Frontal cortex (tissue), 4 donors: ENCODE measurements at places on chromosomes 1 and 21.

GRCh38 chr1:157151073-157151472 is 12.9 kb upstream of the ETV3 start:
- no peak for DNase-seq

DNA sequence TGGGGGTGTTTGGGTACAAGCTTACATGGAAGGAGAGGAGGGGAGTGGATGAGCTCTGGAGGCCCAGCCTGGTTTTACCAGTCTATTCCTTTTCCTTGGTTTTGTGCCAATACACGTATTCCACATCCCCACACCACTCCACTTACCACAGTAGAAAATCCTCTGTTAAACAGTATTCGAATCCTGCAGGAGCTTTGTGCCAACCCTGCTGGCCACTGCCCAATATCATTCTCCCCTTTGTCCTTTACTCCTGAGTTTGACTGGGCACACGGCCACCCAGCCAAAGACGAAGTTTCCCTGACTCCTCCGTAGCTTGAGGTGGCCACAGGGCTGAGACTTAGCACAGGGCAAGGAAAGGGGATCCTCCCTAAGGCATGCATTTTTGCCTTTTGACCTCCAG is 61.6 kb downstream of the TMCO4 start:
- DNase-seq = no peak

GRCh38 chr1:61097317-61097716 is 15.0 kb downstream of the NFIA start:
- DNase-seq = no peak

DNA sequence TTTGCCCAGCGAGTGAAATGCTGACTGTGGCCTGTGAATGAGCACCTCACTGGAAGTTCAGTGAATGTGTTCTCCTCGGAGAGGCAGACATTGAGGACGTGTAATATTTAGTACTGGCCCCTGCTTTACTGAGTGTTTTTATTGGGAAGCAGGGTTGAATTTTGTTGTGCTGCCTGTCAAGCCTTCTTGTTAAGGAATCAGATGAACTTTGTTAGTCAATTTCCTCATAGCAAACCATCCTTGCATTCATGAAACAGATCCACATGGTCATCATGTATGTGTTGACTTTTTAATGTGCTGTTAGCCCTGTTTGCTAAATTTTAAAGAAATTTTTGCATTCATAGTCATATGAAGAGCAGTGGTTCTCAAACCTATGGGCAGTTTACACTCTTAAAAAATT is 47.9 kb downstream of the AGPAT3 start:
- no peak for DNase-seq

- no peak for DNase-seq
These were observed 731 bp downstream of the EFNA4 start for GRCh38 chr1:155064111-155064831.

GRCh38 chr21:41480086-41480690 is 27.8 kb downstream of the TMPRSS2 start:
- DNase-seq = no peak

GRCh38 chr1:183223467-183223866 is 37.4 kb downstream of the LAMC2 start:
- DNase-seq = no peak

- DNase-seq = no peak
These were observed 169.3 kb downstream of the GRIK3 start for GRCh38 chr1:36864823-36865601.

DNA sequence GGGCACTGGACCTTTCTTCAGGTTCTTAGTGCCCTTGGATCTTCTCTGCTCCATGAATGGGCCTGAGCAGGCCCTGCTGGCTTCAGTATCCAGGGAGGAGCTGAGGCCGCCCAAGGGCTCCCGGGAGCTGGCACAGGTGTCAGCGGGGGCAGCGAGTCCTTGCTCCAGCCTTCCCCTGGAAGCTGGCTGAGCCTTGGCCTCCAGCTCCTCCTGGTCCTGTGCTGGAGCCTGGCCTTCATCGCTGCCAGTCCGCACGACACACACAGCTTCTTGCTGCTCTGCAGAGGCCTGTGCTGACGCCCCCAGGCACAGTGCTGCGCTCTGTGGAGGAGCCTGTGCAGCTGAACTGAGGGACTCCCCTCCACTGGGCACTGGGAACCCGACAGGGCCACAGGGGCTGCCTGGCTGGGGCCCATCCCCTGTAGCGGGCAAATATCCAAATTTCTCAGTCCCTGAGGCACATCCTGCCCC is 1.7 kb downstream of the SPOCD1 start:
- no peak for DNase-seq

- DNase-seq = no peak
These were observed 8.9 kb upstream of the C1orf174 start for GRCh38 chr1:3908886-3909517.

GRCh38 chr1:118081387-118081786 is 103.6 kb downstream of the SPAG17 start:
- no peak for DNase-seq

GRCh38 chr1:146036965-146037646 is 15.6 kb upstream of the HJV start:
- no peak for DNase-seq

DNA sequence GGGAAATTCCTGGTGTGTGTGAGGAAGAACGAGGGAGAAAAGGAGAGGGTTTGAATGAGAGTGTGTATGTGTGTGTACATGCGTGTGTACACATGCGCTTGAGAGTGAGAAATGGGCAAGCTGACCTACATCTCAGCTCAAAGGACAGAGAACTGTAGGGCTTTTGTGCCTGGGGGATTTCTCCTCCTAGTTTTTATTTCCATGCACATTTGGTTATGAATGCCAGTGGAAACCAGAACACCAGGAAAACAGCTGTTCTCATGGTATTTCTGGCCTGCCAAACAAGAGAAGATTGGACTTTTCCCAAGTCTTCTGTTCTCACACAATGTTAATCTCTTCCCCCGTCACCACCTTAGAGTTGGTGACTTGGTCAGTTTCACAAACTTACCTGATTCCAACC is 45.2 kb downstream of the SLC44A3 start:
- DNase-seq = no peak

DNA sequence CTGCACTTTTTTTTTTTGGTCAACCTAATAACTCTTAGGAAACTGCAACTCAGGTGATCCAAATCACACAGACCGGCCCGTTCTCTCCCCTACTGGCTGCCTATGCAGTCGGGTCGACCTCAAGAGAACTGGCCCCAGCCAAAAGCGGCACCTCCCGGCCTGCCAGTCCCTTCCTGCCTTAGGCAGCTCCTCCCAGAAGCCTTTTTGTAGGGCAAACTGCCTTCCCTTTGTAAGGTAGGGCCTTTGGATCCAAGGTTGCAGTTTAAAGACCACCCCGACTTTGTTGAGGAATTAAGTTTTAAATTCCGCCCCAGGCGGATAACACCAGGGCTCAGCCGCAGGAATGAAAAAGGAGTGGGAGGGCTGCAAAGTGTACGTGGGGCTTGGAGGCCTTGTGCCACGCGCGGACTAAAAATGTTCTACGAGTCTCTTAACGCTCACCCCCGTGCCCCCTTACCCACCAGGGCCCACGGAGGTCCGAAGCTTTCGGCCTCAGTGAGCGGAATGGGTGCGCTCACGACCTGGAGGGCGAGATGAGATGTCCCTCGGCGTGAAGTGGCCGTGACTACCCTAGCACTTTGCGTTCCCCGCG is 642 bp upstream of the ST3GAL3 start:
- no peak for DNase-seq

DNA sequence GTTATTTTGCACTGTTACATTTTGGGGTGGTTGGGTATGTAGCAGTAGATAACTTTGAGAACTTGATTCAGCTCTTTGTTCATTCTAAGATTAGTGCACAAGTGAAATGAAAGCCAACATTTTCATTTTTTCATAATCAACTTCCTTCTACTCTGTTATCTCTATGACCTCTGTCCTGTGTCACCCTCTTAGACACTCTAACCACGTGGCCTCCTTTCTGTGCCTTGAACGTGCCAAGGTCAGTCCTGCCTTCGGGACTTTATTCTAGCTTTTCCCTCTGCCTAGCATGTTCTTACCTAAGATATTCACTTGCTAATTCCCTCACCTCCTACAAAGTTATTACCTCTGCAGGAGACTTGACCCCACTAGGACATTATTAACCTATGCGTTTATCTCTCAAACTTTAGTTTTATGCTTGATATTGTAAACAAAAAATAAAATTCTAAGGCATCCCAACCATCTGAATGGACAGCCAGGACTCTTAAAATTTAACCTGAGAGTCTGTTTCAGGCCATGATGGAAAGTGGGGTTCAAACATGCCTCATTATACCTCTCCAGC is 19.2 kb upstream of the EDEM3 start:
- no peak for DNase-seq
